ENCODE measurements at places on chromosomes 7 and 10. TPM values are rescaled to one million over a fixed set of nuclear protein-coding genes. Genes with fewer than 3 reads are reported as not detected.

The PNLIPRP3 gene
- not detected for total RNA-seq

GRCh38 chr7:50806143-50806542 is 23.4 kb upstream of the GRB10 start:
- H3K4me1 ChIP-seq = no peaks in the 10 kb centered on the region
- no peaks in the 10 kb centered on the region for H3K36me3 ChIP-seq
- H3K4me3 ChIP-seq = no peak overlapping the region
- DNase-seq = no peak
- H3K27ac ChIP-seq = no peak overlapping the region

DNA sequence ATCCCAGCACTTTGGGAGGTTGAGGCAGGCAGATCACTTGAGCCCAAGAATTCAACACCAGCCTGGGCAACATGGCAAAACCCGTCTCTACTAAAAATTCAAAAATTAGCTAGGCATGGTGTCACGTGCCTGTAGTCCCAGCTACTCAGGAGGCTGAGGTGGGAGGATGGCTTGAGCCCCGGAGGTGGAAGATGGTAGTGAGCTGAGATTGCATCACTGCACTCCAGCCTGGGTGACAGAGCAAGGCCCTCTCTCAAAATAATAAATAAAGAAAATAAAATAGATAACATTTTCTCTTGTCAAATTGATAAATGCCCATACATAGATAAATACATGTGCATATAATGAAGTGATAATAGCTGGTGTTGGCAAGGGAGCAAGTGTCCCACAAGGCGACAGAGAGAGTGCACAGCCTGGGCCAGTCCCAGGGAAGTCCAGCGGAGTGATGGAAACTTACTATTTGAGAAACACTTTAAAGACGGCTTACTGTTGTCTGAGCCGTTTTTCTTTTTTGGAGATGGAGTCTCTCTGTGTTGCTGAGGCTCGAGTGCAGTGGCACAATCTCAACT is 33.4 kb upstream of the DLG5 start:
- H3K27me3 ChIP-seq = no peaks in the 10 kb centered on the region
- H3K36me3 ChIP-seq = no peaks in the 10 kb centered on the region
- no peaks in the 10 kb centered on the region for H3K4me1 ChIP-seq
- no peak overlapping the region for H3K4me3 ChIP-seq

The NOC3L gene
- 5.4 TPM for total RNA-seq

The CH25H gene
- 5.2 TPM for total RNA-seq

The SKIDA1 gene
- 1.6 TPM for total RNA-seq

The PNLIP gene
- total RNA-seq = not detected

- H3K27me3 ChIP-seq = no peaks in the 10 kb centered on the region
- H3K36me3 ChIP-seq = no peaks in the 10 kb centered on the region
- DNase-seq = no peak
- peaks cover 8% of the 10 kb centered on the region for H3K4me1 ChIP-seq
- H3K4me3 ChIP-seq = no peak overlapping the region
- no peak overlapping the region for H3K27ac ChIP-seq
Measured at GRCh38 chr7:157434701-157435100, 97.9 kb downstream of the DNAJB6 start.

DNA sequence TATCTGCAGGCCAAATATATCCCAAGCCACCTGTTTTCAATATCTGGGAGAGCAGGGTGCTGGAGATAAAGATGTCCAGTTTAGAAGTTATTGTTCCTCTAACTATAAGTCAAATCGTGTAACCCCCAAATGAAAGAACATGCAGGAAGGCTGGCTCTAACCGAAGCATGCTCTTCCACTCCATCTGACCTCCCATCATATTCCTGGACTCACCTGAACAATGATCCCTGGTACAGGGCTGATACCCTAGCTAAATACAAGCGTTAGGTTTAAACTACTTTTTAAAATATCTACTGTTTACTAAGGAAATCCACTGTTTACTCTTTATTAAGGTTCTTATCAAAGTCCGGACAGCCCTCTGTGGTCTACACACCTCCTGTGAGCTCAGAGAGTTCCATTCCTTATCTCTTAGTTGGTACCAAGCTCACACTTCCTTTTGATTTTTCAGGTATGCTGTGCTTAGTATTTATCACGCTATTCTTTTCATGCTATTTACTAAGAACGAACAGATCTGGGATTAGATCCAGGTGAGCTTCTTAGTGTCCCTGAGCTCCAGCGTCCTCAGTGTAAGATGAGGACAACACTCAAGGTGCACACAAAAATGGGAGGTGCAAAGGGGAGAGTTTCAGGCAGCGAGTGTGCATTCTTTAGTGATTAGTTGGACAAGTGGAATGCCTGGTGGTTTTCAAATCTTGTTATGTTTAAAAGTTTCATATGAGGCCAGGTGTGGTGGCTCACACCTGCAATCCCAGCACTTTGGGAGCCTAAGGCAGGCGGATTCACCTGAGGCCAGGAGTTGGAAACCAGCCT is 23.6 kb upstream of the COBL start:
- H3K4me3 ChIP-seq = no peak overlapping the region
- H3K4me1 ChIP-seq = peaks cover 3% of the 10 kb centered on the region
- no peak for DNase-seq
- H3K27ac ChIP-seq = peak overlapping the region; percentile 43

- peak; percentile 54 for DNase-seq
- no peaks in the 10 kb centered on the region for H3K27me3 ChIP-seq
- no peak overlapping the region for H3K4me3 ChIP-seq
- H3K36me3 ChIP-seq = no peaks in the 10 kb centered on the region
- H3K4me1 ChIP-seq = peaks cover 39% of the 10 kb centered on the region
- peak overlapping the region; percentile 15 for H3K27ac ChIP-seq
Measured at GRCh38 chr7:30166155-30166840, 31.5 kb downstream of the MTURN start.

- no peaks in the 10 kb centered on the region for H3K36me3 ChIP-seq
- no peaks in the 10 kb centered on the region for H3K27me3 ChIP-seq
- no peak overlapping the region for H3K4me3 ChIP-seq
Measured at GRCh38 chr10:90930971-90931871, 10.3 kb upstream of the ANKRD1 start.

The SLC13A1 gene
- not detected for total RNA-seq

The TMEM225B gene
- total RNA-seq = 3.1 TPM

All from upper lobe of left lung (tissue), 6 donors.